ENCODE measurements at places on chromosomes 5 and 9.

- DNase-seq = peak; percentile 40
Observed at GRCh38 chr5:96881511-96882115, 5.3 kb downstream of the ERAP2 start.

GRCh38 chr9:93673021-93673838 lies 96.8 kb downstream of the PHF2 start:
- peak; percentile 20 for DNase-seq

GRCh38 chr5:87211676-87212075 lies 56.0 kb upstream of the RASA1 start:
- no peak for DNase-seq

DNA sequence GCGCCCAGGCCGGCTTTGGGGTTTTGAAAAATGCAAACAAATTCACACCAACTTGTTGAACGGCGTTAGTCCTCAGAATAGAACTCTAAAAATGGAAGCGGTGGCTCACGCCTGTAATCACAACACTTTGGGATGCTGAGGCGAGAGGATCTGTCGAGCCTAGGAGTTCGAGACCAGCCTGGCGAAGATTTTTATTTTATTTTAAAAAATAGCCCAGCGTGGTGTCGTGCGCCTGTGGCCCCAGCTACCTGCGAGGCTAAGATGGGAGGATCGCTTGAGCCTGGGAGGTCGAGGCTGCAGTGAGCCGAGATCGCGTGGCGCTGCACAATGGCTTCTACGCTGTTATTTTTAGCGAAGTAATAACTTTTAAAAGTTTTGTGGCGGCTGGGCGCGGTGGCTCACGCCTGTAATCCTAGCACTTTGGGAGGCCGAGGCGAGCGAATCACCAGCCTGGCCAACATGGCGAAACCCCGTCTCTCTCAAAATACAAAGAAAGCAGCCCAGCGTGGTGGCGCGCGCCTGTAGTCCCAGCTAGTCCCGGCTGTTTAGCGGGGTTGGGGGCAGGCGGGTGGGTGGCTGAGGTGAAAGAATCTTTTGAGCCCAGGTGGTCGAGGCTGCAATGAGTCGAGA lies 694 bp upstream of the PLIN2 start:
- DNase-seq = no peak

DNA sequence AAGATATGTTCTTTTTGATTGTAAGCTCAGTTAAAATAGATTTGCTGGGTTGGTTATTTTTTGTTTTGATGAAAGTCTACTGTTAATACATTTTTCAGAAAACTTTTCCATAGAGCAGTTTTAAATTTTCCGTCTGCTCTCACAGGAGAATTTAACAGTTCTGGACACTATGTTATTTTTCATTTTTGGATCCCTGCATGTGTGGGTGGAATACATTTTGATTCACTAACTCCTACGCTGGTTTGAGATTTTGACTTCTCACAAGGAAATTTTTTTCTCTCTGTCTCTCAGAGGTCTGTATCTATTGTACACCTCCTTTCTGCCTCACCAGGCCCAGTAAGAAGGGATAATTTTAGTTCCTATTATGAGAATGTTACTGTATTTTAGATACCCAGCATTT lies 502.4 kb downstream of the CDH10 start:
- DNase-seq = no peak

Measured in AG10803 (cell line).